NCI-H526 (cell line): ENCODE measurements at places on chromosomes 16 and 17.

GRCh38 chr17:69757688-69758430, 317.2 kb upstream of the KCNJ16 start:
- no peak for DNase-seq

- no peak for DNase-seq
These were observed 136.5 kb downstream of the FTO start for GRCh38 chr16:53840456-53840855.

- DNase-seq: no peak
These were observed 3.8 kb upstream of the RPL26 start for GRCh38 chr17:8386841-8387240.

DNA sequence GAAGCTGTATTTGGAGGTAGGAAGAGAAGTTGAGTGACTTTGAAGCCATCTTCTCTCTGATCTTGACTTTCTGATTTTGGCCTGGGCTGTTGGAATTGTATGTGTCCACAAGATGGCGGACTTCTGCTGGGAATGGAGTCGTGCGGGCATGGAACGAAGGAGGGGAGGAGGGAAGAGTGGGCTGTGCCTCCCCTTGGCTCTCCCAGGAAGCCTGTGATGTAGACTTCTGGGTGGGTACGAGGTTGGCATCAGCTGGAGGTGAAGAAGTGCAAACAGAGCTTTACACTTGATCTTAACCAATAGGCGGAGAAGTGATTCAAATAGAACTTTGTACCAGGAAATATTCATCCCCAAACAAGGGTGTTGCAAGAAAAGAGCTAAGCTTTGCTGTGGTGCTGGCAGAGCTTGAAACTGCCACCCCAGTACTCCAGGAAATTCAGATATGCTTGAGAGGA, 7.4 kb upstream of the TMEM220 start:
- peak; percentile 52 for DNase-seq

DNA sequence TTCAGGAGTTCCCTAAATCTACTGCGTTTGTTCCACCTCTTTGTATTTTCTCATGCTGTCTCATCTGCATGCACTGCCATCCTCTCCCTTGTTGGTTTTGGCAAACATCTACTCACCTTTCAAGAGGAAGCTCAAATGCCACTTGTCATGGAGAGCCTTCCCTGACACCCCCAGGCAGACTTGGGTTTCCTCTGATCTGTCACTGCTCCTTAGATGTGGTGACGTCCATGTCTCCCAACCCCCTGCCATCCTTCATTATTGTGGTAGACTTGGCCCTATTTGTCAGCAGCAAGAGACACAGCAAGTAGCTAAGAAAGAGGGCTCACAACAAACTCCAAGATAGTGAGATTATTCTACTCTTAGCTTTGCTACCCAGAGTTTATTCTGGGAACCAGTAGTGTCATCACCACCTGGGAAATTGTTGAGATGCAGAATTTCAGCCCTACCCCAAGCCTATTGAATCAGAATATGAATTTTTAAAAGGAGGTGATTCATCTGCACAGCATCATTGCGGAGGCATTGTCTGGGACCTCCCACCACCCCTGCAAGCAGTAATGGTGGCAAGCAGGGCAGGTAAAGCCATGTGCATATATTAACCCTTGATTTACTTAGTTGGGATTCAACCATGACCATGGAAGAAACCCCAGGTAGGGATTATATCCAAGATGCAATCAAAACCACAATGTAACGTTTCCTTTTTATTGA, 248.9 kb downstream of the SHISA9 start:
- no peak for DNase-seq

- no peak for DNase-seq
These were observed 319.2 kb downstream of the PHKB start for GRCh38 chr16:47780213-47780875.

DNA sequence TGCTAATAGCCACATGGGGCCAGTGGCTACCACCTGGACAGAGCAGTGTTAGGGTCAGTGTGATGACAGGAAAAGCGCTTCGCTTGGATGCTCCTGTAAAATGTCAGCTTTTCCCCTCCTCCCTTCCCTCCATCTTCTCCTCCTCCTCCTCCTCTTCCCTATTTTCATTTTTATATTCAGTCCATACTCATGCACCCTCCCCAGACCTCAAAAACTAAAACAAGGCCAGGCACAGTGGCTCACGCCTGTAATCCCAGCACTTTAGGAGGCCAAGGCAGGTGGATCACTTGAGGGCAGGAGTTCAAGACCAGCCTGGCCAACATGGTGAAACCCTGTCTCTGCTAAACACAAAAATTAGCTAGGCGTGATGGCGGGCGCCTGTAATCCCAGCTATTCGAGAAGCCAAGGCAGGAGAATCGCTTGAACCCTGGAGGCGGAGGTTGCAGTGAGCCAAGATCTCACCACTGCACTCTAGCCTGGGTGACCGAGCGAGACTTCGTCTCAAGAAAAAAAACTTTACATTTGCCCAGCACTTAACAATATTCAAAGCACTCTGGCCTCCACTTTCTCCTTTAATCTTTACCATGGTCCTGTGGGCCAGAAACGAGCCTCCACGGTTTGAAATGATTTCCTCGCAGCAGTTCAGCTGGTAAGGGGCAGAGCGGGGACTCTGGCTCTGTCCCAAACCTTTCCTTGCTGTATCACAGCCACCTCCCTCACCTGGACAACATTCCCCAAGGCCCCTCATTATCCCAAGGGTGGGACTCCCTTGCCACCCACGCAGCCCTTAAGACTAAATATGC, 21.8 kb downstream of the ANKRD40 start:
- DNase-seq: no peak

DNA sequence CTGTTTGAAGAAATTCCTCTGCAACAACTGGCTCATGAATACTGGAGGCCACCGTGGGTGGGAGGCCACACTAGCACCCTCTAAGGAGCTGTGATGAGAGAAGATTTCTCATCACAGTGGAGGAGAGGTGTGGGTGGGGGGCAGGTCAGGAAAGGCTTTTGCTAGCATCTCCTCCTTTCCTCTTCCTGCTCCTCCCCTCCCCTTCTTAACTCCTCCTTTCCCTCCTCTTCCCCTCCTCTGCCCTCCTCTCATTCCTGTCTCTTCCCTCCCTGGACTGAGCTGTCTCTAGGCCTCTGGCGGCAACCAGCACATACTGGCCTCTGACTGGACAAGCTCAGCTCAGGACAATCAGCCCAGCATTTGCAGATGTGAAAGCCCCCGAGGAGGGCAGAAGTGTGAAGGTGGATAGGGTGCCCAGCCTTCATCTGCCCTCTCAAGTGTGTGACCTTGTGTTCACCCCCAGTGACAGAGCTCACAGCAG, 19.0 kb upstream of the LHX1 start:
- DNase-seq: no peak

DNA sequence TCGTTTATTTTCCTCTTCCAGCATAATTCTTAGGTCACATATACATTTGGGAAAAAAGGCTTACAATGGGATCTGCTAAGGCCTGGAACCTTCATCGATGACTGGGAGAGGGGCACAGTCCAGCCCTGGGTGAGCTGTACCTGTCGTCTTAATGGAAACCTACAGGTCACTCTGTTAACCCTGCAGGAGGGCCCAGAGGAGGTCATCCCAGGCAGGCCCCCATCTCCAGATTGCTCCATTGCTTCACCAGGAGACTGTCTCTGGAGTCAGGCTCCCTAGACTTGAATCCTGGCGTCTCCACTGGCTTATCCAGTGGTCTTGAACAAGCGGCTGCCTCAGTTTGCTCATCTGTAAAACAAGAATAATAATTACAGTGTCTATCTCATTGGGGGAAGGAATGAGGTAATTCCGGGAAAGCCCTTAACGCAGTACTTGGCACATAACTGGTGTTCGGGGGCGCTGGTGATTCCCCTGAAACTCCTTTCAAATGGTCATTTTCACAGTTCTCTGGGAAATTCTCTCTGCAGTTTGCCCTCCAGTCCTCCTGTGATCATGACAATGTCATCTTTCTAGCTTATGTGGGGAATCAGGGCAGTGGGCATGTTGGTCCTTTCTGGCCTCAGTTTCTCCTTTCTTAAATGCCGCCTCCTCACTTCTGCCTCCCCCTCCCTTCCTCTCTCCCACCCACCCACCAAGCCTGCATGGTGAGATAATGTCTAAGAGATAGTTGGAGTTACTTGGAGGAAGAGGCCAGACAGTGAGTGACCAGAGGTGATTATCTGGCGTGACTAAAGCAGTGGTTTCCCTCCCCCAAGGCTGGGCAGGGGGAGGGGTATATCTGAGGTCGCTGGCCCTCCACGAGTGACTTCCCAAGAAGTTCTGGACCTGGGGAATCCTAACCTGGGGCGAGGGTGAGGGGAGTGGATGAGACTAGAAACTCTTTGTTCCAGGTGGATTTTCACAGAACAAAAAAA, 31.3 kb upstream of the TAC4 start:
- no peak for DNase-seq

GRCh38 chr17:31916491-31917064, 15.1 kb upstream of the UTP6 start:
- DNase-seq: no peak

DNA sequence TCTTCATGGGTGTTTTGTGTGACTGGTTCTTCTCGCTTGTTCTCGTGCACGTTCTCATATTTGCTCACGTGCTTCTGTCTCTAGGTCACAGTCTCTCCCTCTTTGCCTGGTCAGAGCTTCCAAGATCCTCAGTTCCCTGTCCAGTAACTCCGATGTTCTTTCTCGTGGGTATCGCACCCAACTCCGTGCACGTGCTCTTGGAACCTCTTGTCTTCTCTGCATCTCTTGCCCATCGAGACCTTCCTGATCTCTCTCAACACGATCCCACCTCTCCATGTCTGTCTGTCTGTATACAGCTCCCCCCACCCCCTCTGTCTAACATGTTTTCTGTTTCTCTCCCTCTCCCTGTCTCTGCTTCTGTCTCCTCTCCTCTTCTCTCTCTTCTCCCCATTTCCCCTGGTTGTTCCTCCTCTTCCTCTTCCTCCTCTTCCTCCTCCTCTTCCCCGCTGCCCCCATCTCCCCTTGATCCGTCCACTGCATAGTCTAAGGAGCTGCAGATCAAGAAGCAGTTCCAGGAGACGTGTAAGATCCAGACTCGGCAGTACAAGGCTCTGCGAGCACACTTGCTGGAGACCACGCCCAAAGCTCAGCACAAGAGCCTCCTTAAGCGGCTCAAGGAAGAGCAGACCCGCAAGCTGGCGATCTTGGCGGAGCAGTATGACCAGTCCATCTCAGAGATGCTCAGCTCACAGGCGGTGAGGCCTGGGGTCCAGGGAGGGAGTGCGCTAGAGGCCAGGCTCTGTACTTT, 6.1 kb downstream of the HIRIP3 start:
- no peak for DNase-seq

GRCh38 chr17:7046127-7046724, 2.3 kb upstream of the SLC16A11 start:
- peak; percentile 90 for DNase-seq

DNA sequence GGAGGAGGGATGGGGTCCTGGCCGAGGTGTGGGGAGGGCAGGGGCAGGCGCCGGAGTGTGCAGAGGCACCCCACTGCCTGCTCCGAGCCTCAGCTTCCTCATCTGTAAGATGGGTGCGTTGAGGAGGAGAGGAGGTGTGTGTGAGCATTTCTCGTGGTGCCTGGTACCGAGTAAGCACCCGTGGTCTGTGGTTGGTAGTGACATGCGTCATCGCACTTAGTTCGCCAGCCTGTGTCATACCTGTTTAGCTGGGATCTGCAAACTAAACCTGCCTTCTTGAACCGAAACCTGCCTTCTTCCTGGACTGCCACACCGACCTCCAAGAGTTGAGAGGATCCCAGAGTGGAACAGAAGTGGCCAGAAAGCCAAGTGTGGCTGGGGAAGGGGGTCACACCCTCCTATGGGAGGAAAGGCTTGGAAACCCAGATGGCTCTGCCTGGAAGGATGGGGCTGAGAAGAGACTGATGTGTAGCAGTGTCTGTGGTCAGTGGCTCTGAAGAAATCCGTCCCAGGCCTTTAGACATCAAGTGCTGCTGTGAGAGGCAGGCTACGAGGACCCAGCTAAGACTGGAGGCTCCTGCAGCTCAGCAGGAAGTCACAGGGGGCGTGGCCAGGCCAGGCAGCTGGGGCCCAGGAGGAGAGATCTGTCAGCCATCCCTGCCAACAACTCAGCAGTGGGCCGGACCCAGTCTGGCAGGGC, 162.6 kb upstream of the PLCG2 start:
- DNase-seq: no peak

GRCh38 chr17:45334701-45335677, 18.2 kb upstream of the MAP3K14 start:
- no peak for DNase-seq

GRCh38 chr17:2111691-2112090, 56.8 kb downstream of the HIC1 start:
- DNase-seq: no peak

DNA sequence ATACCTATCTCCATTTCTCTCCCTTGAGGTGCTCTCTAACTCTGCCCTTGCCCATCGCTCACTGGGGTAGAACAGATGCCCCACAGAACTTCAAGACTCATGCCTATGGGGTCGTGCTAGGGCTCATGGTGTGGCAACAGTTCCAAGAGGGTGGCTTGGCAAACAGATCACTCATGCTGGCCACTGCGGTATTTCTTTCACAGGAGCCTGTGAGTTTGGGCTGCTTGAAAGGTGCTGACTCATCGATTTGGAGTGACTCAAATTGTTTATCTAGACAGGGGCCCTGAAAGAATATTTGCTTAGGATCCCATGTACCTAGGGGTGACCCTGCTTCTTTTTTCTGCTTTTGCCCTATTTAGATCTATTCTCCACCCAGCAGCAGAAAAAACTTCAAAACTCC, 69.9 kb downstream of the IRX5 start:
- no peak for DNase-seq

DNA sequence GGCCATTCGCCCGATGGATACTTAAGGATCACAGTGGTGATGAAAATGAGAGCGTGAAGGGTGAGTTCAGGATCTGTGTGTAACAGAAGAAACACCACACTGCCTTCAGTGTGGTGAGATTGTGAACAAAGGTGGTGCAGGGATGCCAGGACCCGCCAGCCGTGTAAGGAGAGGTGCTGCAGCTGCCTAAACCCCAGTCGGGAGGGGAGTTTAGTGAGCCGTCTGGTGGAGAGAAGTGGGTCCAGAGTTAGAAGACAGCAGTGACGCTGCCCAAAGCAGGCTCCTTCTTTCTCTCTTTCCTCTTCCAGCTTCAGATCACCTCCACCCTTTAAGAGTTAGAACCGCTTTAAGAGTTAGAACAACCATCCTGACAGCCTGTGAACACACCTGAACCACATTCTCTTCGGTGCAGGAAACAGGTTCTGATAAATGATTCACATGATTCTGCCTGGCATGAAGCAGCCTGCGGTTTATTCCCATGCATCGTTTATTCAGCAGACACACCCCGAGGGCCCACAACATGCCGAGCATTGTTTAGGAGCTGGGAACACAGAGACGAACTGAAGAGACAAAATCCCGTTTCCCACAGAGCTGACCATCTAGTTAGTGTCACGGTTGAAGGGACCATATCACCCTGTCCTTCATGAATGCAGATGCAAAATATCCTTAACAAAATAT, 84.0 kb upstream of the DNAH17 start:
- peak; percentile 21 for DNase-seq

GRCh38 chr17:63843910-63844677, 1.6 kb upstream of the SMARCD2 start:
- DNase-seq: no peak

GRCh38 chr16:68900009-68900408, 56.7 kb downstream of the TANGO6 start:
- no peak for DNase-seq
